ENCODE measurements at places on chromosomes 5 and 9. TPM values are rescaled to one million over a fixed set of nuclear protein-coding genes. Genes with fewer than 3 reads are reported as not detected.

DNA sequence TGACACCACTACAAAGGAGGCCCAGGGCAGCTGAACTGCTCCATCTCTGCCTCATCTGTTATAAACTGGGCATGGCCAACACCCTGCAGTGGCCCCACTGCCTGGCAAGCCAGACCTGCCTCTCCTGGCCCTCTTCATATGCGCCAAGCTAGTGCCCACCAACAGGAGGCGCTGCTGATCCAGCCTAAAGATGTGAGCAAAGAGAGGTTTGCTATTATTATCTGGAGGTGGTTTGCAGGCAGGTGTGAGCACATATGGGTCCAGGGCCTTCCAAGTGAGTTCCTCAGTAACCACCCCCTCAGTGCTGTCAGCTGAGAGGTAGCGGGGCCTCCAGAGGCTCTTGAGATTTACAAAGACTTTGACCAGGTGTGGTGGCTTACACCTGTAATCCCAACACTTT lies 232.2 kb downstream of the SYK start:
- H3K4me1 ChIP-seq: no peaks in the 10 kb centered on the region
- H3K27me3 ChIP-seq: no peaks in the 10 kb centered on the region
- H3K4me3 ChIP-seq: no peak overlapping the region
- H3K27ac ChIP-seq: no peak overlapping the region
- H3K36me3 ChIP-seq: no peaks in the 10 kb centered on the region

DNA sequence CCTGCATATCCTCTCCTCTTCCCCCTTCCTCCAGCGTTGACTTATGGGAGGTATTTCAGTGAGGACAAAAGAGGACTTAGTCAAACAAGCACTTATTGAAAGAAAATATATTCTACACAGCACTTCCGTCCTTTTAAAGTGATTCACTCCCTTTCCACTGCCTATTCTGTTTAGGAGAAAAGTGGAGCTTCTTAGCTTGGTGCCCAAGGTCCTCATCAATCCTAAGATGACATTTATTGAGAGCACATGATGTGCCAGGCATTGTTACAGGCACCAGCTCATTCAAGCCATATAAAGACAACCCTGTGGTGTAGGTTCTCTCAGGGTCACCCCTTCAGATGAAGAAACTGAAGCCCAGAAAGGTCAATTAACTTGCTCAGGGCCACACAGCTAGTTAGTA lies 95.9 kb downstream of the KCNIP1 start:
- no peaks in the 10 kb centered on the region for H3K36me3 ChIP-seq
- no peak overlapping the region for H3K4me3 ChIP-seq
- no peak for DNase-seq

DNA sequence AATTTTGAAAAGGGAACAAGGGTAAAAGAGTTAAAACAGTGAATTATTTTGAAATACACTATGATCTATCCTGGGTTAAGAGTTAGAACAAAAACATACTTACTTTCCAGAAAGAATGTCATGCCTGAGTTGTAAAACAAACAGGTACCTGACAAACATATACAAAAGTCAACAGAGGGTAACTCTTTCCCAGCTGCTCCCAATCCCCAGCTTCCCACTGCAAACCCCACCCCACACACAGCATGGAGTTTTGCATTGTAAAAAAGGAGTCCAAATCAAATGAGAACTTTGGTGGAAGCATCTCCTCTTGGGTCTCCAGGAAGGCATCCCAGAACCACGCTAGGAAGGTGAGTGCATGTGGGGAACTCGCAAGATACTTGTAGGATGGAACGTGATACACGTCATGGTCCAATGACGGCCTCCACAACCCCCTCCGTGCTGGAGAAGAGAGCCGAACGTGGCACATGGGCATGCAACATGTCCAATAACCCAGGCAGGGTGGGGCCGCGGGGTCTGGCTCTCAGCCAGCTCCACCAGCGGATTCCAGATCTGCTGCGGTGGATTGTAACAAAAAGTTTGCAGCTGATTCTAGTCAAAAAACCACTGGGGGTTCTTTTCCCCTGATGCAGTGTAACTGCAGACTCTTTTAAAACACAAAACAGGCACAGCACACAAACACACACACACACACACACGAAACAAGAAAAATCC lies 55.8 kb downstream of the EPB41L4B start:
- no peaks in the 10 kb centered on the region for H3K4me1 ChIP-seq
- no peak overlapping the region for H3K27ac ChIP-seq
- DNase-seq: no peak
- no peaks in the 10 kb centered on the region for H3K36me3 ChIP-seq
- no peak overlapping the region for H3K4me3 ChIP-seq

- H3K36me3 ChIP-seq: no peaks in the 10 kb centered on the region
- no peak overlapping the region for H3K27ac ChIP-seq
- no peaks in the 10 kb centered on the region for H3K4me1 ChIP-seq
- no peak for DNase-seq
- H3K4me3 ChIP-seq: no peak overlapping the region
- no peaks in the 10 kb centered on the region for H3K27me3 ChIP-seq
Measured at GRCh38 chr5:108484035-108484434, 102.1 kb upstream of the FBXL17 start.

GRCh38 chr9:33619666-33620404 lies 95.8 kb downstream of the ANKRD18B start:
- H3K4me3 ChIP-seq: no peak overlapping the region
- H3K36me3 ChIP-seq: no peaks in the 10 kb centered on the region
- DNase-seq: no peak

DNA sequence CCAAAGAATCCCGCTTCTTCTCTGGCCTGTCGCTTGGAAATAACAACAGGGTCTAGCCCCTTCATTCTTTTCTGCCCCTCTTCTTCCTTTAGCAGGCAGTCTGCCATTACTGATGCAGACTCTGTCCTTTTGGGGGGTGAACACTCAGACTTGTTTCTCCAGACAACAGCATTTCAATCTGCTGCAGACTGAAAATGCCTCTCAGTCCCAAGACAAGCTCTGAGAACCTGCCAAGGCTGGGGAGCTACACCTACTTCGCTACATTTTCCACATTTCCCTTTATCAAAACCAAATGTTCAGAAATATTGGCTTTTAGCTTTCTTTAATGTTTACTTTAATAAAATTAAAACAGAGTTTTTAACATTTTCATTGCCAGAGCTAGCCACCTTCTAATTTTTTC lies 152.4 kb downstream of the MPDZ start:
- no peak for DNase-seq
- no peak overlapping the region for H3K4me3 ChIP-seq
- no peaks in the 10 kb centered on the region for H3K36me3 ChIP-seq
- no peak overlapping the region for H3K27ac ChIP-seq

GRCh38 chr5:23169660-23170416 lies 316.7 kb upstream of the CDH12 start:
- H3K27ac ChIP-seq: no peak overlapping the region
- H3K36me3 ChIP-seq: no peaks in the 10 kb centered on the region
- no peaks in the 10 kb centered on the region for H3K27me3 ChIP-seq

GRCh38 chr9:10003047-10003446 lies 609.8 kb downstream of the PTPRD start:
- H3K27me3 ChIP-seq: no peaks in the 10 kb centered on the region
- H3K27ac ChIP-seq: no peak overlapping the region
- no peak for DNase-seq
- H3K36me3 ChIP-seq: no peaks in the 10 kb centered on the region
- H3K4me1 ChIP-seq: no peaks in the 10 kb centered on the region
- no peak overlapping the region for H3K4me3 ChIP-seq

DNA sequence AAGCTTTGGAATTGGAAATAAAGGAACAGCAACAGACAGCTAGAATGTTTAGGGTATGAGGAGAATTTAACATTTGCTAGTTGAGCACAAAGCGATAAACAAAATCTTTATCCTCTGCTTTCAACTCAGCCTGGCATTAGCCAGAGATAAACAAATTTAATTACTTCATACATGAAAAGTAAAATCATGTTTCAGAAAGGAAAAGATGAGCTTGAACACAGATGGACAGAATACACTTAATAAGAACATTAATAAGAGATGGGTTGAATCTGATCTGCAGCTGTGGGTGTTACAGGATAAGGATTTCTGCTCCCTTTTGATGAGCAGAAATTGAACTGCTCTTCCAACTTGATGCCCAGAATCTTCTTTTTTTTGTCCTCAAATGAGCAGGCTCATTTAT lies 275.2 kb downstream of the CSNK1G3 start:
- H3K4me3 ChIP-seq: no peak overlapping the region
- no peaks in the 10 kb centered on the region for H3K36me3 ChIP-seq
- no peaks in the 10 kb centered on the region for H3K4me1 ChIP-seq
- no peak for DNase-seq
- H3K27ac ChIP-seq: no peak overlapping the region
- H3K27me3 ChIP-seq: no peaks in the 10 kb centered on the region

- no peaks in the 10 kb centered on the region for H3K27me3 ChIP-seq
- no peak overlapping the region for H3K27ac ChIP-seq
- H3K4me3 ChIP-seq: no peak overlapping the region
- DNase-seq: no peak
- peaks cover 1% of the 10 kb centered on the region for H3K4me1 ChIP-seq
- no peaks in the 10 kb centered on the region for H3K36me3 ChIP-seq
Measured at GRCh38 chr9:123679330-123679987, 250.5 kb downstream of the DENND1A start.

- H3K27ac ChIP-seq: no peak overlapping the region
- no peaks in the 10 kb centered on the region for H3K4me1 ChIP-seq
- no peaks in the 10 kb centered on the region for H3K27me3 ChIP-seq
- H3K4me3 ChIP-seq: no peak overlapping the region
Measured at GRCh38 chr9:110178281-110178680, 29.7 kb downstream of the C9orf152 start.

- H3K27me3 ChIP-seq: no peaks in the 10 kb centered on the region
- H3K27ac ChIP-seq: no peak overlapping the region
- no peaks in the 10 kb centered on the region for H3K36me3 ChIP-seq
- no peak for DNase-seq
- H3K4me3 ChIP-seq: no peak overlapping the region
- H3K4me1 ChIP-seq: no peaks in the 10 kb centered on the region
Measured at GRCh38 chr9:135146766-135147473, 59.5 kb downstream of the OLFM1 start.

- H3K27ac ChIP-seq: no peak overlapping the region
- DNase-seq: no peak
- no peaks in the 10 kb centered on the region for H3K36me3 ChIP-seq
- no peaks in the 10 kb centered on the region for H3K27me3 ChIP-seq
- no peak overlapping the region for H3K4me3 ChIP-seq
Measured at GRCh38 chr9:69877852-69878514, 57.4 kb downstream of the CFAP95 start.

DNA sequence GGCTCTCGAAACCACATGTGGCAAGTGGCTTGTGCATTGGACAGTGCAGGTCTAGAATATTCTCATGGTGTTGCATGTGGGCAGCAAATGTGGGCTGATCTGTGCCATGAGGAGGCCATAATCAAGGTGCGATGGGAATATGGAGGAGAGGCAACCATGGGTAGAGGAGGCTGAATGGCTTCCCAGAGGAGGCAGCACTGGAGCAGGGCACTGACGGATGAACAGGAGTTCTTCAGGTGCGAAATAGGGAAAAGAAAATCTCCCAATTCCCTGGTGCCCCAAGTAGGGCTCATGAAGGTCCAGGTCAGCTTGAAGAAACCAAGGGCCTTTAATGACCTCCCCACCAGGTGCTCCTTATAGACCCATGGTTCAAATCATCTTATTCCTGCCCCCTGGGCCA lies 126.5 kb downstream of the RXRA start:
- H3K4me1 ChIP-seq: peaks cover 4% of the 10 kb centered on the region
- no peaks in the 10 kb centered on the region for H3K36me3 ChIP-seq
- no peaks in the 10 kb centered on the region for H3K27me3 ChIP-seq
- H3K4me3 ChIP-seq: no peak overlapping the region
- DNase-seq: no peak

DNA sequence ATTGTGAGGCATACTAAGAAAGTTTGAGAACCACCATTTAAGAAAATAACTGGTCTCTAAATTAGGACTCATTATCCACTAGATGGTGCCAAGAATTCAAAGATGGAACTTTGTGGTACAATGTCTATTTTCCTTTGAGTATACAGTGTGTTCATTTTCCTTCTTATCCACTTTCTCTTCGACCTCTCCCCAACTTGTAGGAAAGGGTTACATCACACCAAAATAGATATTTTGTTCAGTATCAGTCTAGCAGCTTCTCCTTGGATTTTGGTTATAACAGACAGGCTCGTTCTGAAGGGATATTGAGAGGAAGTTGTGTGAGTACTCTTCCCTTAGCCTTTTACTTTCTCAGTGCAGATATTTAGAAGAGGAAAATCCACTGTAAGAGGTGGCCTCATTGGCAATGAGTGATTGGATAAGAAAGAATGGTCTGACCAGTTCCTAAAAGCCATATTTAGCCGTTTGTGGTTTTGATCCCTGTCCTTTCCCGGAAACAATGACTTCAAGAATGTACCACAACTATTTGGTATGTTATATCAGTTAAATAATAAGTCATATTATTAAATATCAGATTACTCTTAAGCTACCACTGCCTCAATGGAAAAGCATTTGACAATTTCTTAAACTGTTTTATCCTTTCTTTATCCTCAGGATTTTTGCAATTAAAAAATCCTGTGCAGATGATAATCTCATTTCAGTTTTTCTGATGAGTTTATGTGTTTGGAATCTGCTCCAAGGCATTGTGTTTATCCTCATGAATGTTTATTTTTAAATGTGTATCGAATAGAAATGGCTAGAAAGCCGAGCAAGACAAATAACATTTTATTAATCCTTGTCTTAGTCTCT lies 69.0 kb upstream of the GRAMD2B start:
- no peaks in the 10 kb centered on the region for H3K4me1 ChIP-seq
- DNase-seq: no peak
- no peak overlapping the region for H3K4me3 ChIP-seq
- H3K27me3 ChIP-seq: no peaks in the 10 kb centered on the region

- H3K4me3 ChIP-seq: no peak overlapping the region
- H3K36me3 ChIP-seq: no peaks in the 10 kb centered on the region
- DNase-seq: no peak
- no peaks in the 10 kb centered on the region for H3K4me1 ChIP-seq
- no peaks in the 10 kb centered on the region for H3K27me3 ChIP-seq
Measured at GRCh38 chr9:89808756-89809181, 204.0 kb downstream of the GADD45G start.

DNA sequence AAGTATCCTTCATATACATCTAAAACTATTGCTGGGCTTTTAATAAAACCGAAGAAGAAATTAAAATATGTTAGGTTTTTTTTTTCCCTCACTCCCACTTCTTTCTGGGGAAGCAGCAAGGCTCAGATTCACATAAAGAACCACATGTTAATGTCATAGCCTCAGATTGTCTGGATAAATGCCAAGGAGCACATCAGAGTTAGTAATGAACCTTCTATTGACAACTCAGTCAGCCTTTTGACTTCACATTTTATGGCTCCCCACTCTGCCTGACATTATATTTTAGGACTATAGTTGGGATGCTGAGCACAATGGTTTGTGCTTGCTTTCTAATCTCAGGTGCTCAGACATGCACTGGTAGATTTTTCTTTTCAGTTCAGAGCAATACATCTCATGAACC lies 21.8 kb downstream of the DMAC1 start:
- no peak overlapping the region for H3K4me3 ChIP-seq
- H3K27ac ChIP-seq: no peak overlapping the region
- H3K4me1 ChIP-seq: no peaks in the 10 kb centered on the region

- H3K36me3 ChIP-seq: no peaks in the 10 kb centered on the region
- peak overlapping the region; percentile 74 for H3K4me3 ChIP-seq
- peak; percentile 75 for DNase-seq
- no peaks in the 10 kb centered on the region for H3K4me1 ChIP-seq
Measured at GRCh38 chr5:77181596-77182304, 28.7 kb upstream of the PDE8B start.

AKNA gene
- total RNA-seq: 36.5 TPM

C9 gene
- 0.30 TPM for total RNA-seq

FBN2 gene
- total RNA-seq: 1.5 TPM

SV2C gene
- total RNA-seq: not detected

NUDT12 gene
- total RNA-seq: 8.9 TPM

OR1Q1 gene
- total RNA-seq: not detected

PAEP gene
- total RNA-seq: not detected

SH3GL2 gene
- total RNA-seq: not detected

FUT7 gene
- total RNA-seq: 0.27 TPM

RANBP17 gene
- 13.6 TPM for total RNA-seq

All from aorta (tissue), 5 donors.